Cortex of kidney (tissue), 1 donor: ENCODE measurements at places on chromosomes 11 and 22.

GRCh38 chr11:63979426-63979825 is 5.0 kb downstream of the COX8A start:
- DNase-seq, result no peak

DNA sequence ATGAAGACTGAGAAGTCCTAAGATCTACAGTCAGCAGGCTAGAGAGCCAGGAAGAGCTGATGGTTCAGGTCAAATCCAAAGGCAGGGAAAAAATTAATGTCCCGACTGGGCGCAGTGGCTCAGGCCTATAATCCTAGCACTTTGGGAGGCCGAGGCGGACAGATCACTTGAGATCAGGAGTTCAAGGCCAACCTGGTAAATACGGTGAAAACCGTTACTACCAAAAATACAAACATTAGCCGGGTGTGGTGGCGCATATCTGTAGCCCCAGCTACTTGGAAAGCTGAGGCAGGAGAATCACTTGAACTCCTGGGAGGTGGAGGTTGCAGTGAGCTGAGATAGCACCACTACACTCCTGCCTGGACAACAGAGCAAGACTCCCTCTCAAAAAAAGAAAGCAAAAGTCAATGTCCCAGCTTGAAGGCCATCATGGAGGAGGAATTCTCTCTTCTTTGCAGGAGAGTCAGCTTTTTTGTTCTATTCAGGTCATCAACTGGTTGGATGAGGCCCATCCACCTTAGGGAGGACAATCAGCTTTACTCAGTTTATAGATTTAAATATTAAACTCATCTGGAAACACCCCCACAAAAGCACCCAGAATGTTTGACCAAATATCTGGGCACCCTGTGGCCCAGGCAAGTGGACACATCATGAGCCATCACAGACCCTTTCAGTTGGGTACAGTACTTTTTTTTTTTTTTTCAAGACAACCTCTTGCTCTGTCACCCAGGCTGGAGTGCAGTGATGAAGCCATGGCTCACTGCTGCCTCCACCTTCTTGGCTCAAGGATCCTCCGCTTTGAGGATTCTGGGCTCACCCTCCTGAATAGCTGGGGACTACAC is 4.3 kb upstream of the ZC3H7B start:
- no peak for DNase-seq

DNA sequence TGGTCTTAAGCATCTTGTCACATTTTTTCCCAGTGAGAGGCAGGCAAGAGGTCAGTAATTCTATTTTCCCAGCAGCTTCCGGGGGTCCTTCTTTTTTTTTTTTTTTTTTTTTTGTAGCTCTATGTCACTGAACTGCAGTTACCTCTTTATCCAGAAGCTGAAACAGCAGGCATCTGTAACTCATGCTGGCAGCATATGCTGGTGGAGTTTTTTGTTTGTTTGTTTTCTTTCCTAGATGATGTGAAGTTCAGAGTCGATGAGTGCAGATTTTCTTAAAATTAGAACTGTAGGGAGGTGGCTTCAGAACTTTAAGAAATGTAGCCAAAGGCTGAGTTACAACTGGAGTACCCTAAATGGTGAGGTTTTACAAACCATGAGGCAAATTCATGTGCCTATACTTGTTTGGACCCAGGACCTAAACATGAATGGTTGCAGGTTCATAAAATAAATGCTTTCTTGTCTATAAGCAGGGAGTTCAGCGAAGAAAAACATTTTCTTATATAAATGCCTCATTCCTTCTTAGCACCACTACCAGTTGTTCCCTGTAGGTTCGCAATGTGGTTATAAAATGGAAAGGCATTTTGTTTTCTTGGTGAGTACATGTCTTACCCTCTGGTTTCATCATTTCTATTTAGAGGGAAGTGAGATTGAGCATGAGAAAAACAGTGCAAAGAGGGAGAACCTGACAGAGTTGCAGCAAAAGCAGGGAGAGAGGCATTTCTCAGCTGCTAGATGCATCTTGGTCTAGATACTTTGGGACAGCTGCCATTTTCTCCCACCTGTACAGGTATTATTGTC is 84.0 kb downstream of the TRIM44 start:
- DNase-seq, result no peak

GRCh38 chr11:15106201-15106965 is 8.3 kb upstream of the INSC start:
- DNase-seq, result no peak

- DNase-seq, result no peak
Observed at GRCh38 chr11:128467610-128468041, 119.7 kb downstream of the ETS1 start.

DNA sequence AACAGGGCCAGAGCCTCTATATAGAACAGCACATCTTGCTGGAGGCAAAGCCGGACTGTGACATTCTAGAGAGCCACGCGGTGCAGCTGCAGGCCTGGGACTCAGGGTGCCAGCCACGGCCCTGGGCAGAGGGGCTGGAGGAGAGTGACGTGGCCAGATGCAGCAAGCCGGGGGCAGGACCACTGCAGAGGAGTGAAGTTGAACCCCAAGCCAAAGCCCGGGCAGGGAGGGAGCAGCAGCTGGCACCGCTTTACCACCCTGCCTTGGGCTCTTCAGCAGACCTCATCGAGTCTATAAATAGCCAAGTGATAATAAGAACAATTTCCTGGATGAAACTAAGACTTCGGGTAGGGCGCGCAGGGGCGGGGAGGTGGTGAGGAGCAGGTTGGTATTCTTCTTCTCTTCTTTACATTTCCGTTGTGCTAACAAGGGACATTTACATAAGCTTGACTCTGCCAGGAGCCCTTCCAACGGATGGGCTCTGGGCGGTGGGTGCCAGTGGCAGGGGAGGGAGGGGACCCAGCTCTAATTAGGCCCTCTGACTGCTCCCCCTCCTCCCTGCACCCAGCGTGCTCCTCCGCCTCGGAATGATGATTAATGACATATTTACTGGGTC is 110.2 kb downstream of the ST3GAL4 start:
- no peak for DNase-seq

- DNase-seq, result no peak
Observed at GRCh38 chr11:28566339-28567089, 458.3 kb downstream of the METTL15 start.

- DNase-seq, result no peak
Observed at GRCh38 chr22:17562906-17563870, at the start of gene SLC25A18. Gene SLC25A18, plus strand, starts transcription at chr22:17563498. Its CDS starts 16,447 bp downstream, at chr22:17579945.
